ENCODE measurements at places on chromosomes 2 and 18.
A peak's percentile ranks its signal among the peaks of the same experiment; 100 is the strongest.

DNA sequence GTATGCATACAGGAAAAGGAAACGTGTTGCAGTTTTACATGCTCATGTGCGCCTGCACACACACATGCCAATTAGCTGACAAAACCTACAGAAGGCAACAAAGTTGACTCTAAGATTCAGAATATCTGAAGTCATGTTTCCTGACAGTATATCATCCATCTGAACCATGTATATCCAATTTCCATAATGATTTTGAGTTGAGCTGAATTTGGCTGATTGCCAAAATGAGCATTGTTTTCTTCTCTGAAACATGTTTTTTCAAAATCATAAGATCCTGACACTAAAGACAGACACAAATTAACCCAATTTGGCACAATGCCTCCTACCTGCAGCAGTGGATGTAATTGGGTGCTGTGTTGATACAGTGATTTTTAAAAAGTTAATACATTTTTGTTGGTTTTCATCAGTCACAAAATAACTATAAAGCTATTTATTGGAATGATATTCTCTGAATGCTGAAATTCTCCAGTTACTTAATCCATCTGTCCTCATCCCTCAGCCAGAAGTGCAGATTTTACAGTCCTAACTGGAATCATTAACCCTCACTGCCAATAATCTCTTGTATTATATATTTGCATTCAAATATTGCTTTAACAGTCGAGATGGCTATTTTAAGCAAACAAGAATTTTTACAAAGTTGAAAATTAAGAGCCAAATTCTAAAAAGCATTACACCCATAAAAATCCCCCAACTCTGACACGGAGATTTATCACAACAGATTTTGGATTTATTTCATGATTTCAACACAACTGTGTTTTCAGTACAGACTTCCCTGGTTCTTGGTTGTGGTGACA is 161.7 kb upstream of the LMAN1 start:
- no peak for DNase-seq

DNA sequence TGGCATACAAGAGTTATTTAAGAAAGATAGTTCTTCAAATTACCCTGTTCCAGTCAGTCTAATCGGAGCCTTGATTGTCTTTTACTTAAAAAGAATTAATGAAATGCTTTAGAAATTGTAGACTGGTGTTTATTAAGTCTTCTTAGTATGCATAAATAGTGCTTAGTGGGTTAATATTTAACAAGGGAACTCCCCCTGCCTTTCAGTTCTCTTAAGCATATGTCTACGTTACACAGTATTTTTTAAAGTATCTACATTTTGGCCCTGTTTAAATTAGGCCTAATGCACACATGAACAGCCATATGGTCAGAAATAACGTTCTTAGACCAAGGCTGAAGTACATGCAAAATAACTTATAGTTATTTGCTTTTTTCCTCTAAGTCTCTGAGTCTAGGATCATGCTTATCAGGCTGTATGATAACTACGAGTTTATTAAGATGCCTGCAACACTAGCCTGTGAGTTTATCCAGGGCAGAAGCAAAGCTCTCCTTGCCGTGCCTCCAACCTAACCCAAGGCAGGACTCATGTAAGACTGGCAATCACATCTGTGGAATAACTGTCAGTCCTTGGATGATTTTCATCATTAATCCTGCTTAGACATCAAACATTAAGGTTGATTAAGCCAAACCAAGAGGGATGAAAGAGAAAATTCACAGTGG is 6.7 kb downstream of the BCL2 start:
- no peak for DNase-seq

DNA sequence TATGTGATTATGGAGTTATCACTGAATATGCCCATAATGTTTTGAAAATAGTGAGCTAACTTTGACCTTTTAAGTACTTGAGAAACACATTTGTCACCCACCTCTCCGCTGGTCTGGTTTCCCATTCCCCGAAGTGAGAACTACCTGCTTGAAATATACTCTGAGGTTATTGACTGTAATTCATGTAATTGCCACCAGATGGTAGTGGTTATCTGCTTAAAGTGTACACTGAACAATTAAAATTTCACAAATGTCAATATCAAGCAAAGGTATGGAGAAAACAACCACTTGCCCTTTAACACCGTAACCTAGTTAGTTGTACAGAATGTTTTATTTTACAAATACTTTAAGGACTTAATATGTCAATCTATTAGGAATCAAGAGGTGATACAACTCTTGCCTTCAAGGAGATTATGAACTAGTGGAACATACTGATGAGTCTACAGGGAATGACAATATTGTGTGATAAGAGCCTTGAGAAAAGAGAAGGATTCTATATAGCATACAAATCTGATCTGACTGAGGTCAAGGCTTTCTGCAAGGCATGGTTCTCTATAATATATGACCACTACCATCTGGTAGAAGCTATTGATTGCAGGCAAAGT is 316.8 kb upstream of the KCNH7 start:
- peak; percentile 5 for DNase-seq

- DNase-seq = no peak
These were observed 91.2 kb downstream of the NEDD4L start for GRCh38 chr18:58135183-58135641.

DNA sequence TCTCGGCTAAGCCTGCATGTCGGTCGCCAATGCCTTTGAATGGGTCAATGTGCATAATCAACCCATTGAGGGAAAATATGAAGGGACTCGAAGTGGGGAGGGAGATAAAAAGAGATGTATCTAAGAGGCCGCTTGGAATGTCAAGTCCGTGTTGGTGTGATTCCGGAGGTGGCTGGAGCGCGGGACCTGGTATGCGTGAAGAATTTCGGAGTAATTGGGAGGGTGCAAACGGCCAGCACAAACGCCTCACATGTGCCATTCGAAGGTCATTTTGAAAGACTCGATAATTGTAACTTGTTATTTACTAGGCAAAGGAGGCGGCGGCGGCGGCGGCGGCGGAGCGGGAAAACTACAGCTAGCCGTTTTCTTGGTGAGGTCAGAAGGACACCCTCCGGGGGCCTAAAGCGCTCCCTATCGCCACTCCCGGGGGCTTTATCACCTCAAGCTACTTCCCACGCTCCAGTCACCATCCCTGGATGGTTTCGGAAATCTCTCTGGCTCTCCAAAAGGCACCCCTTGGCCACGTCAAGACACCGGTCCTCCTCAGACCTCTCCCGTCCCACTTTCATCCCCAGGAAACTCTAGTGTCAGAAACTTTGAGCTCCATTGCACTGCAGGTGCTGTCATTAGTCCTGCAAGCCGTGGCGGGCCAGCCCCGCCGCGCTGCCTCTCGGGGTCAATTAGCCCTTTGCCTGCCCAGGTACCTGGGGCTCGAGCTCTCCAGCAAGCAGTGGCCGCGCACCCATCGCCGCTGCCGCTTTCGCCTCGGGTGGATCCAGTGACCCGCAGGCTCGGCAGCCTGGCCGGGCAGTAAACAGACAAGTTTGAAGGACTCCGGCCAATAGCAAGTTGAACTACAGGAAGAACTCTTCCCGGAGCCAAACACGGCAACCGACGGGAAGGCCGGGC is 1.5 kb downstream of the ERBB4 start:
- DNase-seq = no peak

GRCh38 chr18:1467461-1467964 is 562.8 kb downstream of the ADCYAP1 start:
- DNase-seq = no peak

- no peak for DNase-seq
These were observed 17.3 kb upstream of the ARL5A start for GRCh38 chr2:151845481-151845880.

GRCh38 chr2:24820598-24821432 is 27.6 kb downstream of the CENPO start:
- no peak for DNase-seq

DNA sequence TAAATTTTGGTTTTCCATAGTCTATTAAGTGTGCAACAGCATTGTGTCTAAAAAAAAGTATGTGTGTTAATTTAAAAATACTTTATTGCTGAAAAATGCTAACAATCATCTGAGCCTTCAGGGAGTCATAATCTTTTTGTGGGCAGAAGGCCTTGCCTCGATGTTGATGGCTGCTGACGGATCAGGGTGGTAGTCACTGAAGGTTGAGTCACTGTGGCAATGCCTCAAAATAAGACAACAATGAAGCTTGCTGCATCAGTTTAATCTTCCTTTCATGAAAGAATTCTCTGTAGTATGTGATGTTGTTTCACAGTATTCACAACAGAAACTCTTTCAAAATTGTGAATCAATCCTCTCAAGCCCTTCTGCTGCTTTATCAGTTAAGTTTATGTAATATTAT is 31.3 kb downstream of the HDHD2 start:
- no peak for DNase-seq

DNA sequence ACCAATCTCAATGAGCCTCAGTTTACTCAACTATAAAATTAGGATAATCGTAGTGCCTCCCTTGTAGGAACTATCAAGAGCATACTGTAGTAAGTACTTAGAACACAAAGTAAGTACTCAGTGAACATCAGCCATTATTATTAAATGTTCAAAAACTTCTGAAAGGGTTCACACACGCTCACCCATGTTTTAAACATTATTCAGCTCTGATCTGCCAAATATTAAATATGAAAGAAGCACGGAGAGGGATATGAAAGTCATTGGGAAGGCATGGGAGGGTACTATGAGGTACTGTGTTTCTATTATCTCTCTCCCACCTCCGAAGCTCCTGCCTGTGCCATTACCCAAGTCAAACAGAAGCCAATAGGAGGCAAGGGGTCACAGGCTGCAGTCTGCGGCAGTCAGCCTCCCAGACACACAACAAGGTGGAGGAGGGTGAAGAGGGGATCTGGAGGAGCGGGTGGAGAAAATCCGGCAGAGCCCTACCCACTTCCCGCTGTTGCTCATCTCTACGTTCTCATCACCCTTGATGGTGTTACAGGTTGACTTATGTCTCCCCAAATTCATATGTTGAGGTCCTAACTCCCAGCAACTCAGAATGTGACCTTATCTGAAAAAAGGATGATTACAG is 2.0 kb upstream of the TBC1D8 start:
- no peak for DNase-seq

- no peak for DNase-seq
These were observed 389.2 kb downstream of the LRP1B start for GRCh38 chr2:141741652-141742051.

DNA sequence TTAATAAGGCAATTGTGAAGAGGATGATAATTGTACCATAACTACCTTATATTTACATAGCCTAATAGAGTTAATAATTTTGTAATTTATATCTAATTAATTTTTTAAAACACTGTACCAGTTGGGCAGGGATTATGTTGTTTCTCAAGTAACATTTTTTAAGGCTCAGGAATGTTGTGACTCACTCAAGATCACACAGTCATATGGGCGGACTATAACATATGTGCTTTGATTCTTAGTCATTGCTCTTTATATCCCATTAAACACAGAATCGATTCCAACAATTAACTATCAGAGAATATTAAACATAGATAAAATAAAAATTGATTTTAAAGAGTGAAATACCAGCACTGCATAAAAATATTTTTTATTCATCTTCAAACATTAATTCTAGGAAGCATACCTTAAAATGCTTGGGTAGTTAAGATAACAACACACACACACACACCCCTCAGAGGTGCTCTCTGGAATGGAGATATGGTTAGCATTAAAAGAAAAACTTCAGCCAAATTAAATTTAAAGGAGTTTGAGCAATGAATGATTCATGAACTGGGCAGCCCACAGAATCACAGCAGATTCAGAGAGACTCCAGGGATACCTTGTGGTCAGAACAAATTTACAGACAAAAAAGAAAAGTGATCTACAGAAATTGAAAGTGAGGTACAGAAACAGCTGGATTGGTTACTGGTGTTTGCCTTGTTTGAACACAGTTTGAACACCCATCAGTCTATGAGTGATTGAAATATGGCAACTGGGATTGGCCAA is 869.4 kb upstream of the ID2 start:
- no peak for DNase-seq

DNA sequence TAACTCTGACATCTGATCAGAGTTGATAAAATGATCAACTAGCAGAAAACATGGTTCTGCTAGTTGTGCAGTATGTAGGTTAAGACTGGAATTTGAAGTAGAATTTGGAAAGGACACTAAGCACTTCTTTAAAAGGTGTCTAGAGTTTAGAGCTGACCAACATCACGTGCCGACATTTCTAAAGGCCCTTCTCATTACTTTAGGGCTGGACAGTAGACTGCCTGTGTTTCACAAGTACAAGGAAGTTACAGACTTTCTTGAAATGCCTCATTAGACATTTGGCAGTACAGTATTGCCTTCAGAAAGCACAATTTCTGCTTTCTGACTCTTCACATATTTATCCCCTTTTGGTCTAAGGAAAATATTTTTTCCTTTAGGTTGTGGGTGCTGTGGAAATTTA is 255.3 kb downstream of the ZNF385B start:
- no peak for DNase-seq

- no peak for DNase-seq
These were observed 85.1 kb downstream of the ARL4C start for GRCh38 chr2:234411793-234412192.

DNA sequence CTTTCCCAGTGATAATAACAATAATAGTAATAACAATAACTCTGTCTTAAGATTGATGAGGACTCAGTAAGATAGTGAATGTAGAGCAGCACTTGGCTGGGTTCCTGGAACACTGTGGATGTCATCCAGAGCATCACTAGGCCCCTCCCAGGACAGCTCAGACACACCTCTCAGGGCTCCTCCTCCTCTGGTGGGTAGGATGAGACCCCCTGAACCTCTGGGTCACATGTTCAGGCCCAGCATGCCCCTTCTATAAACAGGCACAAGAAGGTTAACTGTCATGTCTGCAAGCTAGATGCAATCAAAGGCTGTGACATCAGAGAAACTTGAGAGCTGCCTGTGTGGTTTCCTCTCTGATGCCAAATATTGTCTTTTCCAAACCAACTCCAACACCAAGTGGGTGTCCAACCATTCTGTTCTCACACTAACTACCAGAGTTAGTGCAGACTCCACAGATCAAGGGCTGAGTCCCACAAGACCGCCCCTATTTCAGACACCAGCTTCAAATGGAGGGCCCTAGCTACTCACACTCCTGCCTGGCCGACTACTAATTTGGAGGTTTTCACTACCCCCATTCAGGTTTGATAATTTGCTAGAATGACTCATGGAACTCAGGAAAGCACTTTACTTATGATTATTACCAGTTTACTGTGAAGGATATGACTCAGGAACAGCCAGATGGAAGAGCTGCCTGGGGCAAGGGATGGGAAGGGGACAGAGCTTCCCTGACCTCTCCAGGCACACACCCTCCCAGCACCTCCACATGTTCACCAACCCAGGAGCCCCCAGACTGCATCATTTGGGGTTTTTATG is 46.4 kb upstream of the BZW1 start:
- DNase-seq = no peak

DNA sequence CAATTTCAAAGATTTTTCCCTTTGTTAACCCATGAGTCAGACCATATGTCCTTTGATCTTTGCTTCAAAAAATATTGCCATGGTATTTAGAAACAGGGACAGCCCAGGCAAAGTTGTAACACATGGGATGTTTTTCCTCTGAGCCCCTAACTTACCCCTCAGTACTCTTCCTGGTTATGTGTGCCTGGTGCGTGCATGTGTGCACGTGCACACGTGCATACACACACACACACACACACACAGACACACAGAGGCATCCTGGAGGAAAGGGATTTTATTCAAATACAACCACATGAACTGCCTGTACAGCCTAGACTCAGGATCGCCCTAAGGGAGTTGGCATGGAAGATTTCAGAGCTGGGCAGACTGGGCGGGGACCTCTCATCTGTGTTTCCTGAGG is 5.1 kb downstream of the AFF3 start:
- DNase-seq = no peak
